ENCODE measurements at places on chromosomes 2 and 18. TPM values are rescaled to one million over a fixed set of nuclear protein-coding genes. Genes with fewer than 3 reads are reported as not detected.

- H3K4me3 ChIP-seq, result no peak overlapping the region
- no peak for DNase-seq
Observed at GRCh38 chr2:177344316-177344715, 48.3 kb upstream of the AGPS start.

DNA sequence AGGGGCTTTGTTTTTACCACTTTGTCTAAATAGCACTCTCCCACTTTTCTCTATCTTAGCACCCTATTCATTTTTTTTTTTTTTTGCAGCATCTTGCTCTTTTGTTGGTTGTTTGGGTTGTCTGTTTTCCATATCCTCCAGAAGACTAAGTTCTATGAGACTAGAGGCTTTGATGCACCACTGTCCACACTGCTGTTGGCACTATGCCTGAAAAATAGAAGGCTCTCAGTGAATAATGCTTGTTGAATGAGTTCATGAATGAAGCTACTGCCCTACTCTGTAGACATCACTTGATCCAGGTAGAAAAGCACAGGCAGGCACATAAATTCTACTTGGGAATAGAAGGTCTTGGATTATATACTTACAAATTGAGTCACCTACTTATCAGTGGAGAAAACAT is 7.3 kb downstream of the IL1A start:
- no peak overlapping the region for H3K27ac ChIP-seq
- no peaks in the 10 kb centered on the region for H3K36me3 ChIP-seq
- no peak overlapping the region for H3K4me3 ChIP-seq
- H3K27me3 ChIP-seq, result no peaks in the 10 kb centered on the region
- DNase-seq, result no peak

DNA sequence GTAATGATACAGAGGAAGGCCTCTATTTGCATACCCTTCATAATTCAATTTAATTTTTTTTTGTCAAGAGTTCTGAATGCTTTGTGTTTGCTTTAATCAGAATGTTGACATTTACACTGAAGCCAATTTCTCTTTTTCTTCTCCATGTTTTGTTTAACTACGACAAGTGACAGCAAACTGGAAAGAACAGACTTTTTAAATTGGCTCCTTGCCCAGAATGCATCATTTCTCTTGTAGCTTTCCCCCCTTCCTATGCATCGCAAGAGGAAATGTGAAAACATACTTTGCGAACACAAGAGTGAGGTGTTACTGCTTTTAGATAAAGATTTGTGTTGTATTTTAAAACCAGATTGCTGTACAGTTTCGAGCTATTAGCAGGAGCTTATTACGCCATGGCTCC is 955.2 kb upstream of the CELF4 start:
- DNase-seq, result no peak
- H3K4me1 ChIP-seq, result no peaks in the 10 kb centered on the region
- H3K4me3 ChIP-seq, result no peak overlapping the region
- H3K27me3 ChIP-seq, result no peaks in the 10 kb centered on the region
- no peak overlapping the region for H3K27ac ChIP-seq

GRCh38 chr2:212939777-212940531 is 211.5 kb downstream of the IKZF2 start:
- peak overlapping the region; percentile 59 for H3K27ac ChIP-seq
- no peaks in the 10 kb centered on the region for H3K27me3 ChIP-seq
- H3K36me3 ChIP-seq, result no peaks in the 10 kb centered on the region
- H3K4me1 ChIP-seq, result peaks cover 10% of the 10 kb centered on the region

- no peaks in the 10 kb centered on the region for H3K4me1 ChIP-seq
- no peak overlapping the region for H3K27ac ChIP-seq
- H3K36me3 ChIP-seq, result no peaks in the 10 kb centered on the region
- no peaks in the 10 kb centered on the region for H3K27me3 ChIP-seq
Observed at GRCh38 chr18:28485210-28485801, 308.4 kb upstream of the CDH2 start.

GRCh38 chr18:9199681-9200080 is 63.1 kb downstream of the ANKRD12 start:
- DNase-seq, result no peak
- no peak overlapping the region for H3K27ac ChIP-seq
- H3K4me3 ChIP-seq, result no peak overlapping the region
- H3K36me3 ChIP-seq, result no peaks in the 10 kb centered on the region

DNA sequence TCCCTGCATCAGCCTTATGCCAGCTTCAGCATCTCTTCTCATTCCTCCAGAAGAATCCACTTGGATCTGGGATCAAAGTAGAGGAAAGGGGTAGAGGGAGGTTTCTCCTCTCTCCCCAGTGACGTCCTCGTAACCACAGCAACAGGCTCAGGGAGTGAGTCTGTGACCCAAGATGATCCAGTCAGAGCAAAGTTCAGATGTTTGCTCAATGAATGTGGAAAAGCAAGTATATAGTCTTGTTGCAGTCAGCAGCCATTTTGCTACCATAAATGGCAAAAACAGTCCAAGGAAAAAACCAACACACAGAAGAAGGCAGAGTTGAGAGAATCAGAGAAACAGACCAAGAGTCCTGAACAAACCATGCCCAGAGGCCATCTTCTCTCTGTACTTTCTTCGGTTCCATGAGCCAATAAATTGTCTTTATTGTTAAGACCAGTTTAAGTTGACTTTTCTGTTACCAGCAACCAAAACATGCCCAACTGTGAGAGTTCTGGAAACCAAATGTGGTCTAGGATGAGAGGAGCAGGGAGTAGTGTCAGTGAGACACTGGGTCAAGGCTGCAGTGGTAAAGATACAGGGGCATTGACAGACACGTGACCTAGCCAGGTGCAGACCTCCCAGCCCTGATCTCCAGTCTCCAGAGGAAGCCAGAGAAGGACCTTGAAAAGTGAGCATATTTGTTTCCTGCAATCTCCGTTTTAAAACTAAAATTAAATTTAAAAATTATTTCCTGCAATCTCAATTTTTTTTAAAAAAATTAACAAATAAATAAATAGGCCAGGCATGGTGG is 3.2 kb upstream of the CXCR1 start:
- peak; percentile 78 for DNase-seq
- H3K27ac ChIP-seq, result peak overlapping the region; percentile 69
- no peak overlapping the region for H3K4me3 ChIP-seq

DNA sequence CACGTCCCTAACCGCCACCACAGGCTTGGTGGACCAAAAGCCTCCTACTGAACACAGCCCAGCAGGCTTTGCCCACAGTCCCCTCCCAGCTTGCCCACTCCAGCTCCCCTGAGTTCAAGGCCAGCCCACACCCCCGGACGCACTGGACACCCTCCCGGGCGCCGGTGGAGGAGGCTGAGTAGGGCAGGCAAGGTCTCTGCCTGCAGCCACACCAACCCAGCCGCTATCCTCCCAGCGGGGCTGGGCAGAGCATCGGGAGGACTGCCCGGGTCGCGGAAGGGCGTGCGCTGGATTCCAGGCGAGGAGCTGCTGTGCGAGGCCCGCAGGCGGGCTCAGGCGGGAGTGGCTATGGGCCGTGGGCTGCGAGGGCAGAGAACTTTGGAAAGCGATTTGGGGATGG is 49.5 kb downstream of the PLEKHB2 start:
- no peaks in the 10 kb centered on the region for H3K36me3 ChIP-seq
- no peak overlapping the region for H3K27ac ChIP-seq
- DNase-seq, result no peak
- H3K4me1 ChIP-seq, result no peaks in the 10 kb centered on the region

DNA sequence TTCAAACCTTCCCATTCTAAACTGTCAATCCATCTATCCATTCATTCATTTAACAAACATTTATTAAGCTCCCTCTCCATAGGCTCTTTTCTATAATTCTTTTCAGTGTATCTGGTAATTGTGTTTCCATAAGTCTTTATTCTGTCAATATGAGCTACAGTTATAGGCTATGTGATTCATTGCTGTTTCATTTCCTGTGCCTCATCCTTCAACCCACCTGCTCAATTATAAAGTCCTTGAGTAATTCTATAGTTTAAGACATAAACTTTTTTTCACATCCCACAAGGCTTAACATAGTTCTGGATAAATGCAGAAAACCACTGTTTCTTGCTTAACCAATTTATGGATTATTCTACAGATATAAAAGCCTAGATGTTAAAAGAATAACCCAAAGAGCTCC is 84.2 kb upstream of the PIK3C3 start:
- no peaks in the 10 kb centered on the region for H3K36me3 ChIP-seq
- no peaks in the 10 kb centered on the region for H3K27me3 ChIP-seq
- H3K4me1 ChIP-seq, result no peaks in the 10 kb centered on the region
- DNase-seq, result no peak

DNA sequence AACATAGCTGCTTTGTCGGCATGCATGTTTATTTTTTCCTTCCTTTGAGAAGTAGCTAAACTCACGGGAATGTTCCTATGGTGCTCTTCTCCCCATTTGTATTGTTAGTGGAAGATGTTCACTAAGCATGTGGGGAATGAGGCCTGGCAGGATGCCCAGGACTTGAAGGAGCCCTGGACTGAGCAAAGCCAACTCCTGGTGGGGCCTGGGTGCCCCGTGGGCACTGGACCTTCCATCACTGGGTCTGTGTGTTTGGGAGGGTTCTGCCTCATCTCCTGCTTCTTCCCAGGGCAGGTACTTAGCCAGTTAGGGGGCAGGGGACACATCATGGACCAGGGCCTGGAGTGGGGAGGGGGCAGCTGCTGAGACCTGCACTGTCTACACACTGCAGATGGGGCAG is 49.3 kb downstream of the ACAA2 start:
- no peaks in the 10 kb centered on the region for H3K4me1 ChIP-seq
- no peaks in the 10 kb centered on the region for H3K36me3 ChIP-seq
- no peak overlapping the region for H3K27ac ChIP-seq

DNA sequence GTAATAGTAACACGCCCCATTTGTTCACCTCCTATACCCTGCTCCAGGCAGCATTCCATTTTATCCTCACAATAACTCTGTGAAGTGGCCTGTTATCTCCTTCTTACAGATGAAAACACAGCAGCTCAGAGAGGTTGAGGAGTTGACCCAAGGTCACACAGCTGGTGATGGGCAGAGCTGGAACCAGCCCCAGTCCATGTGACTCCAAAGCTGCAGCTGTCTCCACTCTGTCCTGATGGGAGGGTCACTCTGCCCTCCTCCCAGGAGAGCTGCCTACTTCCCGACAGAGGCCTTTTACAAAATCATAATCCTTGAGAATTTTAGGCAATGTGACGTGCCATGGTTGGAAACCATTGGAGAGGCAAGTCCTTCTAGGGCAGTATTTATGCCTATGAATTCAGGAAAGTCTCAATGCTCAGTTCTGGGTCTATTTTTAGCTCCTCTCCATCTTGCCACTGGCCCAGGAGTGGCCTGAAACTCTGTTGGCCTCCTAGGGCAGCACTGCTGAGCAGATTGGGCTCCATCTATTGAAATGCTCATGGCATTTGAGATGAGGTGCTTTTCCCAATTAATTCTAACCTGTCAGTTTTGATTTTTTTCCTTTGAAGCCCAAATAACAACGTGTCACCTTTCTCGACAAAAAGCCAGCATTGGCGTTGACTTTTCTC is 162.0 kb upstream of the MSH6 start:
- no peaks in the 10 kb centered on the region for H3K27me3 ChIP-seq
- no peak for DNase-seq
- H3K36me3 ChIP-seq, result no peaks in the 10 kb centered on the region
- no peak overlapping the region for H3K4me3 ChIP-seq
- no peak overlapping the region for H3K27ac ChIP-seq

- H3K27me3 ChIP-seq, result no peaks in the 10 kb centered on the region
- DNase-seq, result no peak
- H3K4me1 ChIP-seq, result no peaks in the 10 kb centered on the region
- H3K27ac ChIP-seq, result no peak overlapping the region
- no peaks in the 10 kb centered on the region for H3K36me3 ChIP-seq
Observed at GRCh38 chr2:2399396-2399795, 68.3 kb upstream of the MYT1L start.

DNA sequence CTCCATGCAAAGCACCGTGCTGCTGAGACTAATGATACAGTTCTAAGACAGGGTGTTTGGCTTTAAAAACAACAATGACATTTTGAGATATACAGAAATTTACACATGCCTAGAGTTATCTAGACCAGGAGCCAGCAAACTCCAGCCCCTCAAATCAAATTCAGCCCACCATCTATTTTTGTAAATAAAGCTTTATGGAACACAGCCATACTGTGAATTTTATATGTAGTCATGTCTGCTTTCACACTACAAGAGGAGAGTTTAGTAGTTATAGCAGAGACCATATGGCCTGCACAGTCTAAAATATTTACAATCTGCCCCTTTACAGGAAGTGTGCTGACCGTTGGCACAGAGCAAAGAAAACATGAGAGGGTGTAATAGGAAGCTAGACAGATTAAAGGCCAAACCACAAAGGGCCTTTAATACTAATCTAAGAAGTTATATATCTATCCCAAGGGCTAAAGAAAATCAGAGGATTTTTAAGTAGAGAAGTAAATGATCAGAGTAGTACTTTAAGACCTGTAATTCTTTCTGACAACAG is 39.4 kb downstream of the NBAS start:
- no peaks in the 10 kb centered on the region for H3K4me1 ChIP-seq
- no peaks in the 10 kb centered on the region for H3K36me3 ChIP-seq
- no peaks in the 10 kb centered on the region for H3K27me3 ChIP-seq
- no peak overlapping the region for H3K27ac ChIP-seq
- H3K4me3 ChIP-seq, result no peak overlapping the region

The MFSD2B gene
- 0.48 TPM for total RNA-seq

The CFC1 gene
- total RNA-seq, result not detected

The NEU4 gene
- 1.5 TPM for total RNA-seq

The LIPG gene
- total RNA-seq, result 87.5 TPM

The ABCB11 gene
- not detected for total RNA-seq

The DSC2 gene
- total RNA-seq, result 22.7 TPM
